ENCODE measurements at places on chromosomes 2 and 18.

DNA sequence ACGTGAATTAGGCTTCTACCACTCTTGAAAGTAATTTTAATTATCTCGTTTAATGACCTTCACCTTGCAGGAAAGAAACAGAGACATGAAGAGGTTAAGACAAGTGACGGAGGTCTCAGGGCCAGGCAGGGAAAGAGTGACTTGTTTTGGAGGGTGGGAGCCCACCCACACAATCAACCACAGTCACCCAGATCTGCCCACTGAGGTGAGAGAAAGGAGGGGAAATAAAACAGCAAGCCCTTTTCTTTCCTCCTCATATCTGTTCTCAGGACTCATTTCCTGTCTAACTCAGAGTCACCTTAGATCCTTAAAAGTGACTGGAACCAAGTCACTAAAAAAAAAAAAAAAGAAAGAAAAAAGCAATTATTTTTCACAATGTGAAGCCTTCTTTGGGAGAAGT lies 26.8 kb downstream of the ATP8B1 start:
- no peak for DNase-seq

DNA sequence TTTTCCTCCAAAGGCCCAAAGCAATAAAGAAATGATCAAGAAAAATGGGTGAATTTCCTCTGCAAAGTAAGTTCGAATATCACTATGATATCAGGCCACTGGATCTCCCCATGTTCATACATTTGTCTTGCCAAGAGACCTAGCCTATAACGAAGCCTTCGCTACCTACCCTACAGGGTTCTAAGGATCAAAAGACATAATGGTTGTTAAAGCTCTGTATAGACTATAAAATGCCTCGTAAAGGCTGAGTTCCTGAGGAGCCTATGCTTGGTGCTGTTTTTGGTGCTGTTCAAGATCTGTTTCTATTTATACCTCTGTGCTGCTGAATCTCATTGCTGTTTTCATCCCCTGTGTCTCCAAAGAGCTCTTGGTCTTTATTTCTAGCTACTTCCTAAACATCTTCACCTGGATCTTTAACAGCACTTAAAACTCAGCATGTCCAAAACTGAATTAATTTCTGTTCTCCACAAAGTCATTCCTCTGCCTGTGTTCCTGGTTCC lies 254.4 kb upstream of the CHAC2 start:
- no peak for DNase-seq

DNA sequence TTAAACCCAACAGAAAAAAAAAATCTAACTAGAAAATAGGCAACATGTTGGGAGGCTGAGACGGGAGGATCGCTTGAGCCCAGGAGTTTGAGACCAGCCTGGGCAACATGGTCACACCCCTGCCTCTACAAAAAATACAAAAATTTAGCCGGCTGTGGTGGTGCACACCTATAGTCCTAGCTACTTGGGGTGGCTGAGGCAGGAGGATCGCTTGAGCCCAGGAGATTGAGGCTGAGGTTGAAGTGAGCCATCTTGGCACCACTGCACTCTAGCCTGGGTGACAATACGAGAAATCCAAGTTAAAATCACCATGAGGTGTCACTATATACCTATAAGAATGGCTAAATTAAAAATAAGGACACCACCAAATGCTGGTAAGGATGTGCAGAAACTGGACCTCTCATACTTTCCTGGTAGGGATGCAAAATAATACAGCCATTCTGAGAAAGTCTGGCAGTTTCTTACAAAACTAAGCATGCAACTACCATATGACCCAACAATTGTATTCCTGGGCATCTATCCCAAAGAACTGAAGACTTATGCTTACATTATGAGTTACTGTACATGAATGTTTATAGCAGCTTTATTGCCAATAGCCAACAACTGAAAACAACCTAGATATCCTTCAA lies 2.2 kb downstream of the SEPTIN10 start:
- no peak for DNase-seq

DNA sequence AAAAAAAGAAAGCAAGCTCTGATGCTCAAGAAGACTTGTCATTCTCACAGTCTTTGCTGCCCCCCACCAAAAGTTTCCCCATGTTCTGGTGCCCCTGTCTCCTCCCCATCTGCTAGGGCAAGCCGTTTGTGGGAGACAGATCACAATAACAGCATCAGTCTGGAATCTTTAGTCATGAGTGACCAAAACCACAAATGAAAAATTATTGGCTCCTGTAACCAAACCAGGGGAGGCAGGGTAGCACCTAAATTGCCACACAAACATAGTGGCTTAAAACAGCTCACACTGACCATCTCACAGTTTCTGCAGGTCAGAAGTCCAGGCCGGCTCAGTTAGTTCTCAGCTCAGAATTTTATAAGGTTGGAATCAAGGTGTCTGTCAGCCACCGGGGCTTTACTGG lies 9.1 kb upstream of the B3GNT7 start:
- DNase-seq, result no peak

- DNase-seq, result no peak
These were observed 1339.8 kb downstream of the DPP10 start for GRCh38 chr2:115782286-115782685.

DNA sequence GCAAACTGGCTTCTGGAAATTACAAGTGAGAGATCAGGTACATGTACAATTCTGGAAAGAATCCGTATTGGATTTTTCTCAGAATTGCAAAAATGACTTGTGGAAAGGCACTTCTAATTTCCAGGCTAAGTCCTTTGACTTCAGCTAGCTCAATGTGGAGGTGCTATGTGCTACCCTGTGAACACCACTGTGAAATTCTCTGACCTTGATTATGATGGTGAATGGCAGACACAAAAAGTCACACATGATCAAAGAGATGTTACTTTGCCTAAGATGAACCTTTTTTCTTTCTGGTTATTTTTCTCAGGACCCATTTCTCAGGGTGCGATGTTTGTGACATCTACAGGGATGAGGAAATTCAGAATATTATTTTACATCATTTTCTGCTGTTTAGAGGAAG lies 856.6 kb upstream of the VRK2 start:
- no peak for DNase-seq

GRCh38 chr2:160694631-160695030 lies 201.0 kb upstream of the RBMS1 start:
- DNase-seq, result no peak

DNA sequence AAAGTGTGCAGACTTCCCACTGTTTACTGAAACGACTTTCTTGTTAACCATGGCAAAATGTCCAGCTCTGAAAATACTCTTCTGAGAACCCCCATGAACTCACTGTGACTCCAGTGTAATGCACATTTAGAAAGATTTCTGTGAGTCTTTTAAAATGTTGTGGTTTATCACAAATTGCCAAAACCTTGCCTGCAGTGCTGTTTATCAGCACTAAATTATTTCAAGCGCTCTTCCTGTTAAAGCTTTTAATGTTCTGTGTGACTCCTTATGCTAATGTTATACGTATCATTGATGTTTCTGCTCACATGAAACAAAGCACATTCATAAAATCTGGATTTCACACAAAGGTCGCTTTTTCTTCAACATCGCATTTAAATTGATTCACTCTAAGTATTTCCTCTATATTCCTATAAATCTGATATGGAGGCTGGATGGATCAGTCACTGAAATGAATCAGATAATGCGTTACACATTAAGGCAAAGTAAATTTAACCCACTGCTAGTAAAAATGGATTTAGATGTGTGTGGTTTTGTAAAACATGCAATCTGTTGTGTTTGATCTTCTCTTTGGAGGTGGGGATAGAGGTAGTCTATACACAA lies 521.2 kb downstream of the NYAP2 start:
- no peak for DNase-seq

DNA sequence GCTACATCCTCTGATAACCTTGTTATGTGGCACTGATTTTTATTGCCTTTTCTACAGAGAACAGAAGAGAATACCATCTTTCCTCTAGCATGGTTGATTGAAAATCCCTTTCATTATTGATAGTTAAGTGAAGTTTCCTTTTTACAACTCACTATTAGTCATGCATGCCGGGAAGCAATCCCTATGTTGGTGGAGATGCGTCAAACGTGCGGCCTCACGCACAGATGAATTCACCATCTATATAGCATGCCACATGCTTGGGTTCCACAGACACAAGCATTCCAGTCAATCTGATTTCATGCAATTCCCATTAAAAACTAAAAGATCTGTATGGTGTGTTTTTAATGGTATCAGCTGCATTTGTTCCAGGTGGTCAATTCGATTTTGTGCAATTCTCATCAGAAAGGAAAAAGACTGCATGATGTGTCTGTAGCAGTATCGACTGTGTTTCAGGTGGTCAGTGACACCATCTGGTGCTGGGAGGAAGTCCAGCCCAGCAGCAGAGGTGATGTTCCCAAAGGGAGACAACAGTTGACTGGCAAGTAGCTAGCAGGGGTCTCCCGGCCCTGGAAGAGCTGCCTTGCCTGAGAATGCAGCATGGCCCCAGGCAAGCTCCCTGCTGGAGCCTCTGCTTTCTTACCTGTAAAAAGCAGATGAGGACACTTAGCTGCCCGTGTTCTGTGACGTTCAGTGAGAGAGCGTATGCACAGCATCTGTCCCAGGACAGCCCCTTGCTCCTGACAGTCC lies 151.3 kb upstream of the NCK2 start:
- DNase-seq, result peak; percentile 36

DNA sequence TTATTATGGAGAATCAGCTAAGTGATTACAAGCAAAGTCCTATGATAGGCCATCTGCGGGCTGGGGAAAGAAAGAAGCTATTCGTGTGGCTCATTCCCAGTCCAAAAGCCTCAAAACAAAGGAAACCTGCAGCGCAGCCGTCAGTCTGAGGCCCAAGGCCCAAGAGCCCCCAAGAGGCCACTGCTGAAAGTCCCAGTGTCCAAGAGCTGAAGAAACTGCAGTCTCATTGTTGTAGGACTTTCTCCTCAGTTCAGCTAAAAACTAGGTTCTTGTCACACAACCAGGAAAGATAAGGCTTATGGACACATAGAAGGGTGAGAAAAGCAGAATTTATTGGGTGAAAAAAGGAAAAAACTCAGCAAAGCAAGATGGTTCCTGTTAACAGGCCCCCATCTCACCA lies 143.2 kb downstream of the RHBDD1 start:
- no peak for DNase-seq

DNA sequence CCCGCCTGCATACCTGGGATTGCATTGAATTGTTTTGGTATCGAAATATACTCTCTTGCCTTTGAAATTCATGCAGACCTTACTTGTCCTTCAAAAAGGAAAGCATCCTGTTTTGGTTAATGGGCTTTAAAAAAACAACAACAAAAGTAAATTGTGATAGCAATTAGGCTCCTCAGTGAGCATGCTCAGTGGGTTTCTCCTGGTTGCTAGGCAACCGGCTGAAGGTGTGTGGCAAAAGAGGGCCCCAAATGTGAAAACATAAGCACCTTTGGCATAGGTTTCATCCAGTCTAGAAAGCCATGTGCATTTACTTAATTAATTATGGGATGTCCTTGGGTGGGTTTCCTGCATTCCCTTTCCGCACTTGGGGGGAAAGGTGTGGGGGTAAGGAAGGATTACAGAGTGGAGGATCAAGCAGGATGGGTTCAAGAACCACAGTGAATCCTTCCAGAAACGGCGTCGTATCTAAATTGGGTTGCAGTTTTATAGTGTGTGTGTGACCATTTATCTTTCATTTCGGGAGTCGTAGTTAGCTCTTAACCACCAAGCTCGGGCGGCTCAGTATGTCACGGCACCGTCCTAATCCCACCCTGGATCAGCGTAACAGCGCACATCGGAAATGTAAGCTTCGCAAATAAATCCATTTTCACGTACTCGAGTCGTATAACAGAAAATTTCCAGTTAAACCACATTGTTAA lies 274.9 kb upstream of the TCF4 start:
- DNase-seq, result no peak

DNA sequence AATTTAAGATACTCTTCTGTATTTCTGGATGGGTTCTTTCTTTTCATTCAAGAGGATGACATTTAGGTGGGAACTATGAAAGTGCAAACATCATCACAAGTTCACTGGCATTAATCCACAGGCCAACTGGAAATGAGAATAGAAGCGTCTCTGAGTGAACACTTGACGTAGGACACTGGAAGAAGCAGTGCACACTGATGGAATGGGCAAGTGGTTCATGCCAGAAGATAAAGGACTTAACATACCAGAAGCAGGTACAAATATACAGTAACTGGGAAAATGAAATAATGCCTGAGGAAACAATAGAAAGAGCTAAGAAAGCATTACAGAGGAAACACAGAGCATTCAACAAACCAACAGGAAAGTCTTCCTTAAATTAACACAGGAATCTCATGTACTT lies 120.9 kb upstream of the CCDC195 start:
- no peak for DNase-seq

DNA sequence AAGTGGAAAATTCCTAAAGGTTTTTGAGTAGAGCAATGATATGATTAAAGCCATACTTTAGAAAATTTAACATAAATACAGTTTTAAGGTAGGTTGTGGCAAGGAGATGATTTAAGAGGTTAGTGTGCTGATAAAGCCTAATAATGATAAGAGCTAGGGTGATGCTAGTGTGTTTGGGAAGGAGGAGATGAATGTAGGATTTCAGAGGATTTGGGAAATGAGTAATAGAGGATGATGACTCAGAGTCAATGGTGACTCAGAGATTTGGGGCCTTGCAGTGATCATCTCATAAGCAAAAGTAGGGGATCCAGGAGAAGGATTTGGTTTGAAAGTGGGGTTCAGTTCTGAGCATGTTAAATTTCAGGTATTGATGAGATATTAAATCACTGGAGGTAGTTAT lies 23.3 kb downstream of the STAMBP start:
- DNase-seq, result no peak

Measured in trophoblast cell (in vitro differentiated cells and primary cell).